ENCODE measurements at places on chromosomes 5 and 9.
A peak's percentile ranks its signal among the peaks of the same experiment; 100 is the strongest.

DNA sequence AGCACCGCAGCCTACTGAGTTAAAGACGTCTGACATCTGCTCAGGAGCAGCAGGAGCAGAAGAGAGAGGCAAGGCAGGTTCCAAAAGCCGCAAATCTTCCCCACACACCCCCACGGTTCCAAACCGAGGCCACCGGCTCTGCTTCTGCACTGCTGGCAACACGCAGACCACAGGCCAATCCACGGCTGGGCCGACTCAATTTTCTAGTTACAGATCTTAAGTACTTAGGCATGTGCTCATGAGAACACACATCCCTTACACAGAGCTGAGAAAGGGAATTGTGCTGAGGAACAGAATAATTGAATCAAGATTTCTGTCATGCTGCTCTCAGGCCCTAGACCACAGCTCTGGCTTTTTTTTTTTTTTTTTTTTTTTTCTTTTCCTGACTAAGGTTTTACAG lies 32.6 kb downstream of the PAX5 start:
- no peak for DNase-seq

GRCh38 chr5:150637245-150638052 lies 3.0 kb upstream of the SYNPO start:
- no peak for DNase-seq

- DNase-seq = no peak
Observed at GRCh38 chr5:103523319-103523718, 39.3 kb downstream of the NUDT12 start.

GRCh38 chr9:115520646-115521045 lies 402.7 kb upstream of the TNC start:
- no peak for DNase-seq

DNA sequence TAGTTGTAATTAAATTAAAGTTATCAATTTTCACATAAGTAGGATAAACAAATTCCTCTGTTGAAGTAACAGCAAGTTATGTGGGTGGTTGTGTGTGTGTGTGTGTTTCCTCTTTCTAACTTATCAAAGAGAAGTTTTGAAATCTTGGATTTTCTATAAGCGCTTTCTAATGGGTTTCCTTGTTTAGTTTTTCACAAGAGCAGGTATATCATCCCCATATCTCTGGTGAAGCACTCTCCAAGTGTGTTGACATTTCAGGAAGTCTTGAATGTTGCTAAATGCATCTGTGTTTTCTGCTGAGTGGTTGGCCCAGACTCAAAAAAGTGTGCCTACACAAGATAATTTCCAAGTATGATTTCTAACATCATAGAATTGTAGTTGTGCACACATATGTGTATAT lies 43.3 kb downstream of the PRDM6 start:
- DNase-seq = no peak

GRCh38 chr5:142290577-142291299 lies 34.1 kb downstream of the SPRY4 start:
- DNase-seq = no peak

GRCh38 chr9:71820403-71820921 lies 52.1 kb upstream of the CEMIP2 start:
- DNase-seq = no peak

GRCh38 chr5:35115920-35116319 lies 68.2 kb upstream of the AGXT2 start:
- no peak for DNase-seq

DNA sequence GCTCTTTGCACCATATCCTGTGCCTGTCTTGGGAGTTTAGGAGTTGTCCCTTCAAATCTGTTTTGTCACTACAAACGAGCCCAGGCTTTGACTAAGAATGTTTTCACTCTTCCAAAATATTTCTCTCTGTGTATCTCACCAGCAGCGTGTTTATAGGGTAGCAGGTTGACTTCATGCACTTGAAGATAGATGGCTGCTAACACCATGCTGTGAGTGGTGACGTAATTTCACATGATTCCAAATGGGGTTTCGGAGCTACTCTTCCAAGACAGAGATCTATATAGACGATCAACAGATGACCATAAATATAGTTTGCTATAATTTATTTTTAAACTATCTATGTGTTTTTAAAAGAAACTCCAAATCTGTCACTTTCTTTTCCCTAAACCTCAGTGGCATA lies 30.6 kb downstream of the RORB start:
- no peak for DNase-seq

GRCh38 chr9:6827439-6828145 lies 69.8 kb downstream of the KDM4C start:
- DNase-seq = peak; percentile 67

DNA sequence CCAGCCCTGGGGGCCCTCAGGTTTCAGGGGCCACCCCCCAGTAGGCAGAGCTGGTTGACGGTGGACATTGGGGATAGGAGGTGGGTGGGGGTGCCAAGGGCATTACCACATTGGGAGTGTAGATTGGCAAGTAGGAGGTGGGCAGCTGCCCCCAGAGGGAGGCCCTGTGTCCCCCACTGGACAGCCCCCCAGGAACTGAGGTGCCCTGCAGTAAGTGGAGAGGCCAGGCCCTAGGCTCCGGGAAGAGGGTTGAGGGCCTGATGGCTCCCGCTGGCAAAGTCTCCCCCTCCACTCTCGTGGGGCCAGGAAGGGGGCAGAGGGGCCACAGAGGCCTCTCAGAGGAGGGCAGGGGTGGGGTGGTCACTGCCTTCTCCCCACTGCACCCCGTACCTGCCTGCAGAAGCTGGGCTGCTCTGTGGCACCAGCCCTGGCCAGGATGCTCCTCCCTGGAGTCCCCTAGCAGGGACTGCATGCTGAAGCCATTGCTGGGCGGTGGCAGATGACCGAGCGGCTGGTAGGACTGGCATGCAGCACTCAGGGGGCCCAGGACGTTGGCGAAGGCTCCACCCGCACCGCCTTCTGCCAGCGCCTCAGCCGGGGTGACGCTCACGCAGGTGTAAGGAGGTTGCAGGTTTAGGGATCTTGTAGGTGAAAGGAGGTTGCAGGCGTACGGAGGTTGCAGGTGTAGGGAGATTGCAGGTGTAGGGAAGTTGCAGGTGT lies 89.6 kb upstream of the CACNA1B start:
- no peak for DNase-seq

- DNase-seq = no peak
Observed at GRCh38 chr5:2877522-2877921, 126.0 kb upstream of the IRX2 start.

GRCh38 chr9:123996731-123997421 lies 14.7 kb upstream of the LHX2 start:
- DNase-seq = no peak

DNA sequence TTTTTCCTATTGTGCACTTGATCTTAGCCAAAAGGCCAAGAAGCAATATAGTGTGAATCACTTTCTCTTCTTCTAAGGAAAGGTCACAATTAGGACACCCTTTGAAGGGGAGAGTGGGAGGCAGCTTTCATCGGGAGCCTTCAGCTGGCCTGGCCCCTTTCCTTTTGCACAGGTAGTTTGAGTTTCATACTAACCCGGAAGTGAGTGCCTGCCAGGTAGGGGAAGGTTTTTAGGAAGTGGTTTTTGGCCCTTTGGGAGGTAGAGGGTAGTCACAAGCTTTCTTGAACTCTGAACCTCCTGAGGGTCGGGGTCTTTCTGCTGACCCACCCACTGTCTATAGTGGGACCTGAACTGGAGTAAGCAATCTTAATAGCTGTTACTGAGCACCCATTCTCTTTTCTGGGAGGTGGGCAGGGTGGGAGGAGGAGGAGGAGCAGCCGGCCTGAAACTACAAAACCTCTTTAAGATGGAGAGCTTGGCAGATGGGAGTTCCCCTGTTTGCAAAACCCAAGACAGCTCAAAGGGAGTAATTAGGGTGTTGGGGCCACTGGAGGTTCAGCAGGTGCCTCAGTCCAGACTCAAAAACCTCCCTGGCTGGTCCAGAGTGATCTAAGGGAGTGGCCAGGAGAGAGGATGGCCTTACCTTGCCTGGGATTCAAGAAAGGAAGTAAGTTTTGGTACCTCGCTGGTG lies 6.0 kb downstream of the LARP1 start:
- no peak for DNase-seq

- DNase-seq = no peak
Observed at GRCh38 chr5:156221816-156222215, 105.1 kb upstream of the SGCD start.

- DNase-seq = no peak
Observed at GRCh38 chr5:138754699-138755057, 1.5 kb downstream of the CTNNA1 start.

- no peak for DNase-seq
Observed at GRCh38 chr9:85118990-85119755, 449.6 kb downstream of the NTRK2 start.

DNA sequence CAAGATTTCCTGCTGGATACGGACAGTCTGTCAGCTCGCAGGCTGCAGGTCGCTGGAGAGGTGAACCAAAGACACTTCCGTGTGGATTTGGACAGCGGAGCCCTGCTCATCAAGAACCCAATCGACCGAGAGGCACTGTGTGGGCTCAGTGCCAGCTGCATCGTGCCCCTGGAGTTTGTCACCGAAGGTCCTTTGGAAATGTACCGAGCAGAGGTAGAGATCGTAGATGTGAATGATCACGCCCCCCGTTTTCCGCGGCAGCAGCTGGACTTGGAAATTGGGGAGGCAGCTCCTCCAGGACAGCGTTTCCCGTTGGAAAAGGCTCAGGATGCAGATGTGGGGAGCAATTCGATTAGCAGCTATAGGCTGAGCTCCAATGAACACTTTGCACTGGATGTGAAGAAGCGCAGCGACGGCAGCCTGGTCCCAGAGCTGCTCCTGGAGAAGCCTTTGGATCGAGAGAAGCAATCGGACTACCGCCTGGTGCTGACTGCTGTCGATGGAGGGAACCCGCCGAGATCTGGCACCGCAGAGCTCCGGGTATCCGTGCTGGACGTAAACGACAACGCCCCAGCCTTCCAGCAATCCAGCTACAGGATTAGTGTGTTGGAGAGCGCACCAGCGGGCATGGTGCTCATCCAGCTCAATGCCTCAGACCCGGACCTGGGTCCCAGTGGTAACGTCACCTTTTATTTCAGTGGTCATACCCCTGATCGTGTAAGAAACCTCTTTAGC lies 658 bp downstream of the PCDHGC4 start:
- DNase-seq = no peak

- no peak for DNase-seq
Observed at GRCh38 chr5:114101153-114101552, 260.7 kb upstream of the KCNN2 start.

GRCh38 chr9:135814421-135815095 lies 92.8 kb downstream of the CAMSAP1 start:
- DNase-seq = no peak

DNA sequence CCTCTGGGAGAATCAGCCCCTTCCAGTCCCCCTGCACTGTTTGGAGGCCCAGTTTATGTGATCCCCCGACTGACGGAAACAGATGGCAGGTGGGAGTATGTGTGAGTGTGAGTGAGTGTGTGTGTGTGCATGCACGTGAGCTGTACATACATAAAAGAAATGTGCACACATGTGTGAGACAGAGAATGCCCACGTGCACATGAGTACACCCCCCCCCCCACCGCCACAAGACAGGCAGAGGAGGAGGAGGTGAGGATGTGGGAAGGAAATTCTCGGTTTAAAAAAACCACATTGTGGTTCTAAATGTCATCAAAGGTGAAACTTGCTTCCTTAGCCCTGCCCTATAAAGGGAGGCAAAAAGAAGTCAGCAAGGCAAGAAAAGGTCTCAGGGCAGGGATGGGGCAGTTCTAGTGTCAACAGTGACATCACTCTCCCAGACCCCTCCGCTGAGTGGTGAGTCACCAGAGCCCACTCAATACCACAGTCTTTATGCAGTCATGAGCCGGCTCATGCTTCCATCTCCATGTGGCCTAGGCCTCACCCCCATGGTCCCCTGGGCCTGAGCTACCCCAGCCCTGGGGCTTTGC lies 79.2 kb upstream of the HSPA9 start:
- DNase-seq = no peak
